GM23248 (cell line): ENCODE measurements at places on chromosomes 2 and 18.

- DNase-seq, result peak; percentile 45
Measured at GRCh38 chr18:36419900-36420531, 122.5 kb downstream of the FHOD3 start.

DNA sequence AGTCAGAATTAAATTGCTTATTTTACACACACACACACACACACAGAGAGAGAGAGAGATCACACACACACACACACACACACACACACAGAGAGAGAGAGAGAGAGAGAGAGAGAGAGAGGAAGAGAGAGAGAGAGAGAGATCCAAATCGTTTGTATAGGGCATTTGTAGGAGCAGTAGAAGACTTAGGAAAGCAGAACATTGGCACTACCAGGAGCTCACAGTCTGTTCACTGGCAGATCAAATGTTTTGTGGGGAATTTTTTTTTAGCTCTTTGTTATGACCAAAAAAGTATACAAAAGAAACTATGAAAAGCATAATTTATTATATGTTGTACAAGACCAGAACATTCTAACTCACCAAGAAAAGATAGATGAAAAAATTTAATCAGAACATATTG lies 81.8 kb downstream of the MBD5 start:
- DNase-seq, result no peak

DNA sequence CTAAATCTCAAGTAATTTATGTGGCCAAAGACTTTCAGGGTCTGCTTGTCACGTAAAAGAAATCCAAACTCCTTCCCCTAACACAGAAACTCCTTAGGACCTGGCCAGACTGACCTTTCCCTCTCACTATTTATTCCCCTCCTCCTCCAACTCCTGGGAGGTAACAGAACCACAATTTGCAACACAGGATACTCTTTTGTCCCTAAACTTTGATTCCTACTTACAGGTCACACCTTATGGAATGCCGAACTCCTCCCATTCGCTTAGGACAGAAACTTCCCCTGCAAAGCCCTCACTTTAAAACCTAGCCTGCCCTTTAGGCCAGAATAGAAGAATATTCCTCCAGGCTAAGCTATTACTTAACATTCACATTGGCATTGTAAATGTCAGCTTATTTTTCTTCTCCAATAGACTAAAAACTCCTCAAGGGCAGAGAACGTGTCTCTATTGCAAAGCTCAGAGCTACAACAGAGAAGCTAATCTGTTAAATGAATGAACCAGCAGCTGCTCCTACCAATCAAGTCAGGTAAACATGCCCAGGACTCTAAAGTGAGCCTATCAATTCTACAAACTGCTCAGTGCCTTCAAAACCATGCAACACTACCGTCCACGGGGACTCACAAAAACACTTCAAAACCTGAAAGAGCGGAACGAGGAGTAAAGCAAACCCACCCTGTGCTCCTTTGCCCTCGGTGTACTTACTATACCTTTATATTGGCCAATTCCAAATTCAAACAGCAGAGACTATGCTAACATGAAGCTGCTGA lies 6.1 kb downstream of the INO80D start:
- no peak for DNase-seq

DNA sequence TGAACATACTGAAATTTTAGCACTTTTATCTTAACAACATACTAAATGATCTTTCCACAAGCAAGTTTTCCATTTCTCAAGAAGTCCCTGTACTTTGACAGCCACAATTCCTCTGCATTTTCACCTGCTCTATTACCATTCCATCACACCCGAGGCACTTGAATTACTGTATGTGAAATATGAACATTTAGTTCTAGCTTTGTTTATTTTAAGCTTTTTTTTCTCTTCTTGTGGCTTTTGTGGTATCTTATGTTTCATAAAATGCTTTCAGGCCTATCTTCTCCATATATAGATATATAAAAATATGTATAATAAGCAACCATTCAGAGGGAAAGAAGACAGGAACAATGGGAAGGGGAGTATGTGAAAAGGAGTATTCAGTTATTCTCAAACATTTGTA lies 693.9 kb downstream of the SATB2 start:
- DNase-seq, result no peak

GRCh38 chr2:216081487-216082116 lies at the start of the genes PECR and TMEM169:
Gene PECR (minus strand): TSS chr2:216081809. CDS start chr2:216081741, 68 bp downstream.
Gene TMEM169 (plus strand): TSS chr2:216081919. CDS start chr2:216095964, 14,045 bp downstream.
- peak; percentile 82 for DNase-seq

GRCh38 chr2:204072443-204073324 lies 136.1 kb downstream of the ICOS start:
- DNase-seq, result peak; percentile 16

- no peak for DNase-seq
Measured at GRCh38 chr2:148507970-148508369, 136.6 kb upstream of the EPC2 start.

GRCh38 chr2:37985333-37985732 lies 60.2 kb downstream of the RMDN2 start:
- DNase-seq, result peak; percentile 82

GRCh38 chr2:113672326-113672932 lies 45.4 kb downstream of the RABL2A start:
- no peak for DNase-seq

- DNase-seq, result no peak
Measured at GRCh38 chr18:63271148-63271547, 48.4 kb downstream of the BCL2 start.

DNA sequence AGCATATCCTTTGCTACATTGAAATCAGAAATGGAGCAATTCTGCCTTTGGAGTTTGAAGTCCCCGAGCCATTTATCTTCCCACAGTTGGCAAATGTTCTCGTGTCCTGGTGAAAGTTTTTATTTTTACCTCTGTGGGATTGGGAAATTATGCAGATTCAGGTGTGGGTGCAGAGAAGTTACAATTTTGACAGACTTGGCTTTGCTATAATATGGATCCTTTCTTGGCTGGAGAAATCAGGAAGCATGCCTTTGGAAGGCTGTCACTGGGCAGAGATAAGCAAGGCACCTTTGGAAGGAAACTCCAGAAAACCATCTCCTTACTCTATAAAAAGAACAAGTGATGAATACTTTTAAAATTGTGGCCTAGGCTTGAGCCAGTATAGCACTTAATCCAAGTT lies 278.3 kb downstream of the SETBP1 start:
- DNase-seq, result no peak

GRCh38 chr2:112740527-112740926 lies 19.7 kb downstream of the NT5DC4 start:
- no peak for DNase-seq

DNA sequence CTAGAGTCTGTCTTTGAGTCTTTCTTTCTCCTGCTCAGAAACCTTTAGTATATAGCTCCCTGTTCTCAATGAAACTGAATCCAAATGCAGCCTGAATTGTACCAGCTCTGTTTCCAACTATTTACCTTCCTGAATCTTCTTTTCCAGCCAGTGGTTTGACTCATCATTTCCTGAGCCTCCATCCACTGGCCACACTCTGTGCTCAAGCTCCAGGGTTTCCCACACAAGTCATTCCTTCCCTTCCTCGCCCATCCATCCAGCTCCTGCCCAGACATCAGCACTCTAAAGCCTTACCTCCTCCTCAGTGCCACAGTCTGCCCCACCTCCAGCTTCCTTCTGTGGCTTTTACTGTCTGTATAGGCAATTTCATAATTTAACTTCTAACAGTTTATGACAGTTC lies 233.6 kb upstream of the RASGRP3 start:
- peak; percentile 82 for DNase-seq

GRCh38 chr2:209368914-209369313 lies 54.9 kb upstream of the MAP2 start:
- DNase-seq, result peak; percentile 97

- DNase-seq, result no peak
Measured at GRCh38 chr2:8416849-8417832, 264.7 kb upstream of the ID2 start.
